ENCODE measurements at places on chromosomes 4 and X.

- DNase-seq, result no peak
Measured at GRCh38 chr4:8101213-8102075, 57.2 kb downstream of the ABLIM2 start.

- no peak for DNase-seq
Measured at GRCh38 chr4:55675196-55675793, 39.2 kb upstream of the NMU start.

- DNase-seq, result no peak
Measured at GRCh38 chr4:74104145-74104544, 5.2 kb upstream of the CXCL2 start.

DNA sequence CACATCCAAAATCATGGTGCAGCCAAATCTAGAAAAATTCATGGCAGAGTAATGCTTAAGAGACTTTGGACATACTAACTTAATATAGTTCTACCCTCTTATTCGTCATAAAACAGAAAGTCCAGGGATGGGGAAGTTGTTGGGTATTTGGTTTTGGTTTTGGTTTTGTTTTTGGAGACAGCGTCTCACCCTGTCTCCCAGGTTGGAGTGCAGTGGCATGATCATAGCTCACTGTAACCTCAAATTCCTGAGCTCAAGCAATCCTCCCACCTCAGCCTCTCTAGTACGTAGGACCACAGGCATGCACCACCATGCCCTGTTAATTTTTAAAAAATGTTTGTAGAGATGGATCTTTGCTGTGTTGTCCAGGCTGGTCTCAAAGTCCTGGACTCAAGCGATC lies 271.8 kb upstream of the TENM3 start:
- no peak for DNase-seq

DNA sequence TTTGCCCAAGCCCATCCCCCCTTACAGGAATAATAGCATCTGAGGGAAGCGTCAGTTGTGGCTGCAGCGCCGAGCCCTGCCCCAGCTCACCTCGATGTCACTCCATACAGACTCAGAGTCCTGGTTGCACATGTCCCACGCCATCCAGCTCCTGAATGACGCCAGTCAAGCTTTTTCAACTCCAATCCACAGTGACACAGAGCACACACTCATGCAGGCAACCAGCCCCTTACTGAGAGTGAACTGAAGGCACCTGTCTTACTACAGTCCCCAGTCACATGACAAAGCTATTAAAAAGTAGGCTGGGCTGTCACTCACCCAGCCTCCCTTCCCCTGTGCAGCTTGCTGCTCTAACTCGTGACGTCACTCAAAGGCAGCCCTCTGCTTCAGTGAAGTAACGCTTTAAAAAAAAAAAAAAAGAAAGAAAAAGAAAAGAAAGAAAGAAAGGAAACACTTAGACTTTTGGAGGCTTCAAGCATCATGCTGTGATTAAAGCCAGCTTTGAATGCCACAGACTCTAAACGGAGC lies at the start of gene PPARGC1A:
Gene PPARGC1A (minus strand): TSS at position 234 of the 528 bp plus-strand sequence. CDS start 90 bp downstream, at position 144.
- no peak for DNase-seq

GRCh38 chrX:72038016-72038415 lies 93.7 kb downstream of the RTL5 start:
- no peak for DNase-seq

GRCh38 chr4:20262221-20262620 lies 10.5 kb downstream of the SLIT2 start:
- DNase-seq, result no peak

DNA sequence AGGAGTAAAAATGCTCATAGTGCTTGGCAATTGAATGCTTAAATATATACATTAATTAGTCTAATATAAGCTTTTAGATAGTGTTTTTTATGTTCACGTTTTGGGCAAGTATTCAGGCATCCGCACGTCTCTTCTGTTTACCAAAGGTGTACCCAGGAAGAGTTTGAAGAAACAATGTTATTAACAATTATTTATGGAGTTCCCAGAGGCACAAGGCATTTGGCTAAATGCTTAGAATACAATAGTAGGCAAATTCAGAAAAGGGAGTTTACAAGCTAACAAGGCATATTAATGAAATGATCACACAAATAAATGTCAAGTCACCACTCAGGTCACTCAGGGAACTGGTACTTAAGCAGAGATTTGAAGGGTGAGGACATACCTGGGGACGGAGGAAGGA lies 294.8 kb downstream of the TENM3 start:
- DNase-seq, result no peak

GRCh38 chr4:94924566-94924965 lies 166.8 kb downstream of the BMPR1B start:
- no peak for DNase-seq

DNA sequence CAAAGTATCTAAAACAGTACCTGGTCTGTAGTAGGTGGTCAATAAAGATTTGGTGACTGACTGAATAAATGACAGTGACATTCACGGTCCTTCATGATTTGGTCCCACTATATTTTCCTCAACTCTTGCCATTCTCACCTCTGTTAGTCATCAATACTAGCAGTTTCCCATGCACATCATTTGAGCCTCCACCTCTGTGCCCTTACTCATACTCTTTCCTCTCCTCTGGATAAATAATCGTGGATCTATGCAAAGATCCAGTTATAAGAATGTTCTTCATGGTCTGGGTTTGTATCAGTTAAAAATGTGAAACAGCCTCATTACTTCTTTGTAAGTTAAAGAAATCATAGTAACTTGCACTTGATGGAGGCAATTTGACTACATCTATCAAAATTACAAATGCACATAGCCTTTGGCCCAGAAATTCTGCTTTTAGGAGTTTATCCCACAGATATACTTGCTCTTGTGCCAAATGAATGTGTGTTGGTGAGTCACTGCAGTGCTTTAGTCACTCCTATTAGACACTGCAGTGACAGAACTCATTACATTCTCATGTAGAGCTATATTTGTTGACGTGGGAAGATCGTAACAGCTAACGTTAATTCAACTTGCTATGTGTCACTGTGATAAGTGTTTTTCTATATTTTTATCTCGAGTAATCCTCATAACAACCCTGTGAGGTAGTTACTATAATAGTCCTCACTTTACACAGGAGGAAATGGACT lies 121.9 kb upstream of the SMIM10 start:
- DNase-seq, result no peak

DNA sequence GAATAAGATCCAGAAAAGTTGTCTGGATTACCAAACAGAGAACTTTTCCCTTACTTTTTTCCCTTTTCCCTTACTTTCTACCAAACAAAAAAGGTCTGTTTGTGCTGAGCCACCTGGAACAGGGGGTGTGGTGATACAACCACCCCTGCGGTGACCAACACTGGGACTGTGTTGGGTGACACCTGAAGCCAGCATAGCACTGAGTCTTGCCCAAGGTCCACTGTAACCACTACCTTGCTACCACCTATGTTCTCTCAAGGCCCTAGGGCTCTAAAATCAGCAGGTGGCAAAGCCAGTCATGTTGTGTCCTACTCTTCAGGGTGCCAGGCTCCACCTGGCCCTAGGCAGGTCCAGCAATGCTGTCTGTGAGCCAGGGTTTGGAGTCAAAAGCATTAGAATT lies 22.8 kb upstream of the UNC5C start:
- DNase-seq, result no peak

- DNase-seq, result no peak
Measured at GRCh38 chr4:57042711-57043169, 64.0 kb downstream of the POLR2B start.

DNA sequence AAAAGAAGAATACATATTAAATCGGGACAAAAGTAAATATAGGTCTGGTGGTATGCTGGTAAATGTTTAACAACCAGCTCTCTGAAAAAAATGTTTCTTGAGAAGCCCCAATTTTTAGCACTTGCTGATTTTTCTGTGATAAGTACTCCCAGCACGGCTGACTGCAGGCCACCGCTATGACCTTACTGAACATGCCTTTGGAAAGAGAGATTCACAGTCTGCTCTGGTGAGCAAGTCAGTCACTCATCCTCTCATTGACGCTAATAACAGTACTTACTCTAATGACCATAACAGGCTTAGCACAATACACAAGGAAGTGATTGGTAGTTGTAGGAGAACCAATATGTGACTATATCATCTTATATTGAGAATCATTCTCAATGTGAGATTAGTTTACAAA lies 98.9 kb upstream of the BLTP1 start:
- DNase-seq, result no peak

DNA sequence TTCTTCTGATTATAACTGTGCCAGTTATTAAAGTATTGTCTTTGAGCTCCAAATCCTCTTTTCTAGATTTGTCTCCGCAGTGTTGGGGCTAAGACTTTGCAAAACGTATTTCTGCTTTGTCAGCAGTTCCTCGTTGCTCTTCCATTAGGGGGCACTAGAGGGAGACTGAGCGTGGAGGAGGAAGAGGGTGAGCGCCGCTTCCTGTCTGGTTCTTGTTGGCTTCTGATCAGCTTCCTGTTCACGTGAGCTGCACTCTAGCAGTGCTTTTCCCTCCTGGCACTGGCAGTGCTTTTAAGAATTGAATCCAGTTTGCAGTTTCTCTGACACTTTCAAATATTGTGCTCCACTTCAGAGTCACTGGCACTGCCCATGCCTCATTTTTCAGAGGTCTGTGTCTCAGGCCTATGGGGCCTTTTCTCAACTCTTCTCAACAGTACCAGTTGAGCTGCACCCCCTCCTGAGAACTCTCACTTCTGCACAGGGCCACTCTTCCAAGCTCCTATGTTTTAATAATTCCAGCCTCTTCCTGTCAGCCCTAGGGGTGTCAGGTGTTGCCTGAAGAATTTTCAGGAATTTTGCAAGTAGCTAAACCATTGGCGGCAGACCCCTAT lies 54.4 kb upstream of the LCORL start:
- DNase-seq, result no peak

DNA sequence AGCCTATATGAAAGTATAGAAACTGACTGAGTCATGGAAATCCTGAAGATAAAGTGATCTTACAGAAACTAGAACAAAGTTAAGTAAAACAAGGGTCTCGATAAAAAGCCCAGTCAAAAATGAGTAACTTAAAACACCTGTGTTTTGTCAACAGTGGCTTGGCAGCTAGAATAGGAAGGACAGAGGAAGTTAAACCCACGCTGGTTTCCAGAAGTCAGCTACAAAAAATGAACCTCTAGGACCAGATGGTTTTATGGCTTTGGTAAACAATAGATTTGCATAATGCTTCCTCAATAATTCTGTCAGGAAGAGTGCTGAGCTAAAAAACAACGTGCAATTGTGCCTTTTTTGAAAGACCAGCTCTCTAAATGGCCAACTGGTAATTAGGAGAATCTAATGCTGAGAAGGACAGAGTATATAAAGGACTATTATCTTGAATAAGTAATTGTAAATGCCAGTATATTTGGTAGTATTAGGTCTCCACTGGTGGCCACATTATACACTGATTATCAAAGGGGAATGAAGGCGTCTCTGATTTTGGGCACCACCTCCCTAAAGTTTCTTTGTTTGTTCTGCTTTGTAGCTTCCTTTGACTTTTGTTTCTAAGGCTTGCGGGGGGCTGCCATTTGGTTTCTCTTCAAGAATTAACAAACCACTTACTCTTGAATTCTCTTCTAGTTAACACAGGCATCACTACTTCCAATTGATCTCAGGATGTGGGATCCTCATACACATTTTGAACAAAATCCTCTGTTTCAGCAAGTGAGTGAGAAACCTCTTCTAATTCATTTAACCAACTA lies 72.2 kb upstream of the PPP3CA start:
- DNase-seq, result no peak

DNA sequence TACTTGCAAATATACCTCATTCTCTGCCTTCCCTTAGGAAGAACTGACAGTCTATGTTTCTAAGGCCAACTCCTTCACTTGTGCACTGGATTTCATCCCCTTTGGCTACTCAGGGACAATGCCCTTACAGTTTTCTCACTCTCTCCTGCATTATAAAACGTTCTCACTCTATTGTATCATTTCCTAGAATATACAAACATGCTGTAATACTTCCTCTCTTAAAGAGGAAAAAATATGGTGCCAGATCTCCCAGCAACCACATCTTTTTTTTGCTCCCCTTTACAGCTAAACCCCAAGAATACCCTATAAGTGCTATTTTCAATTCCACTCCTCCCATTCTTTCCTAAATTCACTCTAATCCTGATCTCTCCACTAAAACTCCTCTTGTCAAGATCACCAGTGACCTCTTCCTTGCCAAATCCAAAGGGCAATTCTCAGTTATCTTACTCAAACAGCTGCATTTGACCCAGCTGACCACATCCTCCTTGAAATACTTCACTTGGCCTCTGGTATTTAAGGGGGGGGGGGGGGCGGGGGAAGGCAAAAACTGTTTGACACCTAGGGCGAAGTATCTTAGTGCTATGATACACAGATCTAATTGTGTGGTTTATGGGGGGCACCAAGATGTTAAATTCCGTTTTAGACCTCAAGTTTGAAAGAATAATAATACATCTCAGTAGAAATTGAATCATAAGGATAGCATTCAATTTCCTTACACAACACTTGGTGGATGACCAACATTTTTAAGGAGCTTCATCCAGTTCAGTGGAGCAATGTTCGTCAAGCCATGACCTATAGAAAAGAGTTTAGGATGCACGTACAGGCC lies 1.6 kb downstream of the RCHY1 start:
- DNase-seq, result peak; percentile 59

DNA sequence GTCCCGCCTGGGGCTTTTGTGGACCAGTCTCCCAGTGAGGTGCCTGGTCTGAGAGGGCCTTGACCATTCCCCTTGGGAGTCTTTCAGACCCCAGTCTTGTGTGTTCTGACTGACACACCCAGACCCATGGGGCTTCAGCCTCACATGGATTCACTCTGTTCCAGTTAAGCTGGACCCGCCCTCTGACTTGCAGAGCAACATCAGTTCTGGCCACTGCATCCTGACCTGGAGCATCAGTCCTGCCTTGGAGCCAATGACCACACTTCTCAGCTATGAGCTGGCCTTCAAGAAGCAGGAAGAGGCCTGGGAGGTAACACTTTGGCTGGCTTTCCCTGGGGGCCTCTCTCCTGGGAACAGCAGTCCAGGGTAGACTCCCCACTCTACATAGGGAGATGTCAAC lies 6.8 kb downstream of the IL9R start:
- DNase-seq, result no peak

- DNase-seq, result no peak
Measured at GRCh38 chrX:87961471-87961870, 443.9 kb downstream of the KLHL4 start.

DNA sequence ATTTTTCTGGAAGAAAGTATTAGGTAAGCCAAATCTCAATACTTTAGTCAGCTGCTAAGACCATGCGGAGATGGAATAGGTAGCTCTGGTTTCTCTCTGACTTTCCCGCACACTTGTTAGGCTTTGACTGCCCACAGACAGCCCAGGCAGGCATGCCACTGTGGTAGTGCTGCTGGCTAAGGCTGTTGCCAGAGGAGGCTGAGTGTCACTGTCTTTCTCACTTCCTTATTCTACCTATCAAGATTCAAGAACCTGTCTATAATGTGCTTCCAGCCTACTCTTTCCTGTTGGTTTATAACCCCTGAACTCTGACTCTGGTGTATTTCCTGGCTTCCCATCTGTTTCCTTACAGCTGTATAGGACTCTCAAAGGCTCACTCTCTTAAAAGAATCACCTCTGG lies 81.8 kb upstream of the TRPC5 start:
- DNase-seq, result no peak
